ENCODE measurements at places on chromosomes 5 and 9.

DNA sequence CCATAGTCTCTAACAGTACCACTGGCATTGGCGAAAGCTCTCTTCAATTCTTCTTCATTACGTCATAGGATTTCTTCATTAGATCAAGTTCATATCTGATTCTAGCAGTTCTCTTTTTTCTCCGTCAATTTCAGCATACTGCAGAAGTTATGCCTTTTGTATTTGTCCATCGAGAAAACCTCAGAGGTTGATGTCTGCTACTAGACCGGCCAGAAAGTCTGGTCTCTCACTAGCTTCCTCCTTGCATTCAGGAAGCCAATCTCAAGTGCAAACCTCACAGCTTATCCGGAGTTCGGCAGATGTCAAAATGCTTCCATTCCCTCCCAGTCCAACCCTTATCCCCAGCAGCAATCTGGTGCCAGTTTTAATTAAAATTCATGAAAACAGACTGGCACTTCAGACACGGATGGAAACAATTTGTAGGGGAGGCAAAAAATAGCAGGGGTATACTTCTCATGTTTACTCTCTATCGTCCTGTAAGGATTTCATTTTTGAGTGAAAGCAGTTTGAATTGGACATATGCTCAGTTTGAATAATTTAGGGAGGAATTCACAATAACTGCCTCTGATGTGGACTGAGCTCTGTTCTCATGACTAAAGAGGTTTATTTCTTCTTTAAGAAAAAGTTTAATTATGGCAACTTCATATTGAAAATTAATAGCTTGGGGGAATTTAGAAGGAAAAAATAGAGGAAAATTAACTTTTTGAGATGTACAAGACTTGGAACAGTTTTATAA lies 56.4 kb upstream of the TMC1 start:
- no peak for DNase-seq

- DNase-seq = peak; percentile 97
Measured at GRCh38 chr5:133240425-133241091, 188.7 kb downstream of the HSPA4 start.

DNA sequence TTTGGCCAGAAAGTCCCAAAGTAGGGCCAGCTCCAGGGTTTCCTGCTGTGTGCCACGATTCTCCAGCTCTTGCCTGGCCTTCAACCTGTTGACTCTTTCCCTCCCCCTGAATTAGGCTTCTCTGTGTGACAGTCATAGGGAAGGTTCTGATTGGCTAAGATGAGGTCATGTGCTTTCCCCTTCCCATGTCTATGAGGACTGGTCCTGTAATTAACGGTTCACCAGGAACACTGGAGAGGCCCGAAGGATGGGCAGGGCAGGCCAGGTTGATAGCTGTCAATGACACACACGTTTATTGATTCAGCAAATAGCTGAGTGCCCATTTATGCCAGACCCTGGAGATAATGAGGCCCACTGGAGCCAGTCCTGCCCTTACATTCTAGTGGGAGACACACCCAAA lies 9.0 kb upstream of the PRR7 start:
- no peak for DNase-seq

GRCh38 chr5:113507601-113508000 lies 5.9 kb upstream of the YTHDC2 start:
- DNase-seq = no peak

GRCh38 chr5:10699281-10699874 lies 61.7 kb downstream of the DAP start:
- DNase-seq = no peak

DNA sequence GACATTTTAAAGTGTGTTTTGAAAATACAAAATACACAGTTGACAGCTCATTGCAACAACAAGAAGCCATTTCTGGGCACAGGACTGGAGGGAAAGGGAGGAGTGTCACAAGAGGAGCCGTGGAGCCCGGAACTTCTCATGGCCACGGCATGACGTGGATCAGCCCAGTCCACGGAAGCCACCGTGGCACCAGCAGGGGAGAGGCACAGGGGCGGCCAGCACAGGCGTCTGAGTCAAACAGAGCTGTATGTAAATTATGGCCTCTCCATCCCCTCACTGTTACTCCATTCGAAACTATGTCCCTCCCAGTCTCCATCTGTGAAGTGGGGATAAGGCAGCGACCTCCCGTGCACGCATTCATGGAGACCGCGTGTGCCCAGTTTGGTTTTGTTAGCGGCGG lies 165.6 kb upstream of the IRX2 start:
- DNase-seq = no peak

- no peak for DNase-seq
Measured at GRCh38 chr9:132630116-132630515, 39.7 kb downstream of the DDX31 start.

DNA sequence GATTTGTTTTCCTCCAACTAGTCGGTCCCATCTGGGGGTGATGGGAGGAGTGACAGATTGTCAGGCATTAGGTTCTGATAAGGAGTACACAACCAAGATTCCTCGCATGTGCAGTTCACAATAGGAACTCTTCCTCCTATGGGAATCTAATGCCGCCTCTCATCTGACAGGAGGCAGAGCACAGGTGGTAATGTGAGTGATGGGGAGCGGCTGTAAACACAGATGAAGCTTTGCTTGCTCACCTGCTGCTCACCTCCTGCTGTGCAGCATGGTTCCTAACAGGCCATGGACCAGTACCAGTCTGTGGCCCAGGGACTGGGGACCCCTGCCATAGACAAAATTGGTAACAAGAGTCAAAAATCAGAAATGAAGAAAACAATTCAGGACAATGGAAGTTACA lies 173.3 kb upstream of the HMHB1 start:
- DNase-seq = no peak

DNA sequence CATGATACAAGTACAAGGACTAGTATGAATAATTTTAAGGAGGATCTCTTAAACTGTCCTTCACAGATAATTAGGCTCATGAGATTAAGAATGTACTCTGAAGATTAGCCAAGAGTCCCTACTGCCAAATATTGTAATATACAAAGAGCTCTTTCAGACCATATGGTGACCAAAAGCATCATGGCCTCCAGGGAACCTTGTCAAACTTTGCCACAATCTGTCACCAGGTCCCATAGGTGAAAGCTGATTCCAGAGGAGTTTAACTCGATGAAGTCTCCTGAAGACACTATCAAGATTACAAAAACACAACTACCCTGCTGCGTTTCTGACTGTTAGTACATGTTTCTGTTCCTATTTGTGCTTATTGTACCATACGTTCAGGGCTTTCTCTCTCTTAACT lies 395.4 kb upstream of the ITGA1 start:
- DNase-seq = no peak

- no peak for DNase-seq
Measured at GRCh38 chr5:72847439-72847838, 31.0 kb downstream of the TNPO1 start.

DNA sequence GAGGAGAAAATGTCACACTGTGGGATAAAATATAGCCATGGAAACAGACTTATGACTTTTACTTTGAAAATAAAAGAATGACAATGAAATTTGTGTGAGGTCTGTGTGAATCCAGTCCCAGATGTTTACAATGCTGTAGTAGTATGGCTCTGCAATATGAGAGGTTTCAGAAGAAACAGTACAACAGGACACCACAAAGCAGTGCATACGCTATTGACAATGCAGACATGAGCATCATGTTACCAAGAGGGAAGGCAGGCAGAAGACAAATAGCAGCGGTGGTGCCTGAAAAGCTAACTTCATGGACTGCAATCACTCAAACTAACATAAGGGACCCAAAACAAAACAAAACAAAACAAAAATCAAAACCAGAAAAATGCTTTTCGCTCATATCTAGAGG lies 1.8 kb downstream of the FGF10 start:
- DNase-seq = no peak

DNA sequence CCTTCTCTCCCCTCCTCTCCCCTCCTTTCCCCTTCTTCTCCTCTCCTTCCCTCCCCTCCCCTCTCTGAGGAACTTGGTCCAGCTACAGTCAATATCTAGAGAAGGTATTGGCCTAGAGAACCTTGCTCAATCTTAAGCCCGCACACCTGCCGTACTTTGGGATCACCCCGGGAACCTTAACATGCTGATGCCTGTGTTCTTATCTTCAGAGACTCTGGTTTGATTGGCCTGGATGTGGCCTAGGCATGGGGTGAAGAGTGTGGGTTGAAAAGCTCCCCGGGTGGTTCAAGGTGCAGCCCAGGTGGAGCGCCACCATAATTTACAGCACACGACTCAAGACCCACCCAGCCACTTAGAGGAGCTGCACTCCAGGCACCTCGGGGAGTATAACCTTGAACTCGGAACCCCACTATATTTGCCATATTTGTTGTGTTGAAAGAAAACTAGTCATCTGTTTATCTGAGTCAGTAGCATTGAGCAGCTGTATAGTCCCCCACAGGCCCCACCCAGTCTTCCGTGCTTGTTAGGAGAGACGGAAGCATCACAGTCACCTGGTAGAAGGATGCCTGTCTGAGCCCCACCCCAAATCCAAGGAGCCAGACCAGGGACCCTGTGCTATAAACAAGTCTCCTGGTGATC lies 14.4 kb upstream of the PHF19 start:
- DNase-seq = no peak

GRCh38 chr5:66255714-66256113 lies 111.6 kb downstream of the SREK1 start:
- no peak for DNase-seq

GRCh38 chr5:169164481-169164925 lies 136.4 kb downstream of the SLIT3 start:
- DNase-seq = peak; percentile 78

DNA sequence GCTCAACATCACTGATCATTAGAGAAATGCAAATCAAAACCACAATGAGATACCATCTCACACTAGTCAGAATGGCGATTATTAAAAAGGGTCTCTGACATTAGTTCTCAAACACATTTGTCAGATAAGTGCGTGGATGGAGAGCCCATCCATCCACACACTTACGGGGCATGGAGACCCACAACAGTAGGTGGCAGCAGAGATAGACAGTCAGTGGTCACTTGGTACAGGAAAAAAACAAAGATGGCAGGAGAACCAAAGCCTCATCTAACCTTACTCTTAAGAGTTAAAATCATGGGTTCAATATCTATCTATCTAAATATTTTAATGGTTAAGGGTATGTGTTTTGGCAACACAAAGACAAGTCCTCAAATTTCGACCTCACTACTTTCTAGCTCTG lies 1378.7 kb upstream of the C9orf72 start:
- DNase-seq = no peak

GRCh38 chr5:78008356-78008967 lies 232.3 kb upstream of the TBCA start:
- peak; percentile 40 for DNase-seq

GRCh38 chr9:18688581-18689565 lies 214.9 kb downstream of the ADAMTSL1 start:
- no peak for DNase-seq

GRCh38 chr5:176533894-176534611 lies 3.1 kb downstream of the RNF44 start:
- DNase-seq = no peak

DNA sequence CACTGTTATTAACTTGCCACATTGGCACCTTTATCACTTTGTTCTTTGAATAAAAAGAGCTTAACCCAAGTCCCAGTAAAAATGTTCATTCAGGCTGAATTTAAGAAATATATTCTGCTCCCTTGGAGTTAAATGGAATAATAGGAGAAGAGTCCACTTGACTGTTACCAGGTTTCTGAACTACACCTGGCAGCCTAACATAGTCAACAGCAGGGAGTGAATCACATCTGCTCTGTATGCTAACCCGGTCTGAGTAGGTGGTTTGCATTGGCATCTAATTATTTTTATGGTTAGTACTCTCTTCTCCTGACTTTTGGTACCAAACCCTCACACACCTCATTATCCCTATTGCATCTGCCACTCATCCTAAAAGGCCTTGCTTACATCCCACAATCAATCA lies 86.7 kb downstream of the STK32A start:
- no peak for DNase-seq

DNA sequence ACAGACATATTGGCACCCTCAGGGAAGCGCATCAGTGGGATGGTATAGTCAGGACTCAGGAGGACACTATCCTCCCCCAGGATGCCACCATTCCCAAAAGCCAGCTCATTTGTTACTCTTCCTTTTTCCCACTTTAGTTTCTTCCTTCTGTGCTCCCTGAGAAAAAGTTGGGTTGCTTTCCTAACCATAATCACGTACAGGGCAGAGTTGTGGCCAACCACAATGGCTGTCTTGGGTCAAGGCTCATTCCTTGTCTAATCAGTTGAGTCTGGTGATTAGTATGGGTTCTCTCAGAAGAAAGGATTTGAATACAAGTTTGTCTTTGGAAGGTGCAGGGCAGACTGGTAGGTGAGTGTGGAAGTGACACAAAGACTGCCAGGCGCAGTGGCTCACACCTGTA lies 26.6 kb upstream of the ATP6V1G1 start:
- DNase-seq = no peak

- DNase-seq = no peak
Measured at GRCh38 chr9:118674942-118675341, 694.3 kb downstream of the BRINP1 start.

- peak; percentile 92 for DNase-seq
Measured at GRCh38 chr9:93098236-93098946, 2.4 kb downstream of the CARD19 start.

GRCh38 chr9:75866273-75866871 lies 24.1 kb upstream of the PCSK5 start:
- DNase-seq = peak; percentile 12

GRCh38 chr9:86645303-86645702 lies 291.1 kb upstream of the TUT7 start:
- DNase-seq = no peak

GRCh38 chr9:121292801-121293241 lies 24.9 kb downstream of the GSN start:
- DNase-seq = no peak

DNA sequence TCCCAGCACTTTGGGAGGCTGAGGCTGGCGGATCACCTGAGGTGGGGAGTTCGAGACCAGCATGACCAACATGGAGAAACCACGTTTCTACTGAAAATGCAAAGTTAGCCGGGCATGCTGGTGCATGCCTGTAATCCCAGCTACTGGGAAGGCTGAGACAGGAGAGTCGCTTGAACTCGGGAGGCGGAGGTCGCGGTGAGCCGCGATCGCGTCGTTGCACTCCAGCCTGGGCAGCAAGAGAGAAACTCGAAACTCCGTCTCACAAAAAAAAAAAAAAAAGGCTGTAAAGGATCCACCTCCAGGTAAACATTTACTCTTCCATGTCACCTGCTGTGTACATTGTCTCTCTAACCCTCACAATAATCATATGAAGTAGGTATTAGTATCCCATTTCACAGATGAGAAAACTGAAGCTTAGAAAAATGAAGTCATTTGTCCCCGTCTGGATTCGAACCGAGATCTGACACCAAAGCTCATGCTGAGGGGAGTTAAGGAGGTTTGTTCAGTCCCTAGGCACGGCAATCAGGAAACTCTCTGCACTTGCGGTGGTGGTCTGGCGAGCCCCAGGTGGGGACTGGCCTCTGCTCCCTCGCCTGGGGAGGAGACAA lies 494 bp upstream of the DOCK2 start:
- no peak for DNase-seq

All from urothelium cell line (cell line).